ENCODE measurements at places on chromosomes 6 and 20. TPM values are rescaled to one million over a fixed set of nuclear protein-coding genes. Genes with fewer than 3 reads are reported as not detected.

The TGM3 gene
- total RNA-seq, result not detected

DNA sequence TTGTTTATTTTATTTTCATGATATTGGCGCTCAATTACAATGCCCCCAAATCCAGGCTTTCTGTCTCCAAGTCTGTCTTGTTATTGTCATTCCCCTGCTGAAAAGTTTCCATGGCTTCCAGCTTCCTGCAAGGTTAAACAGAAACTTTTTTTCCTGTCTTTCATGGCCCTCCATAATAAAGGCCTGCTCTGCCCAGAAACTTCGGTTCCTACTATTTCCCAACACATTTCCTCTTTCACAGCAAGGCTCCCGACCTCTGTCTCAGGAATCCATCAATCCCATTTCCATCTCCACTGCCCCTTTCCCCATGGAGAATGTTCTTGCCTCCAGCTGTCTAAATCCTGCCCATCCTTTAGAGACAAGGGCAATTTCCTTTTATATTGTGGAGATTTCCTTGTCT, 365.2 kb upstream of the JARID2 start:
- no peak for DNase-seq

DNA sequence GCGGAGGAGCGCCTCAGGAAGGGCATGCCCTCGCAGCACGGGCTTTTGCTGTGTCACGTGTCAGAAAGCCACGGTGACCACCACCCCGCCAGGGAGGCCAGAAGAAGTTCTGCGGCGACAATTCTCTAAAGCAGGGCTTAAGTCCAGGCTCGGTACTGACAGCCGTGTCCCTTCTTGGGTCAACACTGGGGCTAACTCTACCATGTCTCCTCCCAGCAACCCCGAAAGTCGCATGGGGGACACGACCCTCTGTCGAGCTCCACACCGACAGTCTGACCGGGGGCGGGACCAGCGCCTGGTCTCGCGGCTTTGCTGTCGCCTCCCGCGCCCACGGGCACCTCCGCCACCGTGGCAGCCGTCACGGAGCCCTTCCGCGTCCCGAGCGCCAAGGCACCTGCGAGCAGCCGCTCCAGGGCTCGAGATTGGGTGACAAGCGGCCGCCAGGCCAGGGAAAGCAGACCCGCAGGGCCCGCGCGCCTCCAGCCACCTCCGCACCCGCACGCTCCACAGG, 534 bp downstream of the NANP start:
- DNase-seq, result peak; percentile 47

DNA sequence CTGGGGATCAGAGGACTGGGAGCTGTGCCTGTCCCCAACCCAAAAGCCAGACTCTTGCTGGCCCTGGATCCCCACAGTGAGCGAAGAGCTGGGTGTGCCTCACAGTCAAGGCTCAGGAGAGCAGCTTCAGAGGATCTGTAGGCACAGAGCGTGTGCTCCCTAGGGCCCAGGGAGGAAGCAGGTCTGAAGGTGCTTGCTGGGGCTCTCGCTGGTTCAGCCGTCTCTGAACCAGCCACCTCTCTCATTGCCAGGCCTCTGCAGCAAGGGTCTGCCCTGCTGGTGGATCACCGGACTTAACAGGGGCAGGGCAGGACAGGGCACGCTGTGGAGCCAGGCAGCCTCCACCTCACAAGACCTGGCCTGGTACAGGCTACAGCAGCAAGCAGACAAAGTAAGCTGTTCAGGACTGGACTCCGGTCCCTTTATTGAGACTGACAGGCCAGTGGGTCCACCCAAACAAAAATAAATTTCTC, 13.8 kb downstream of the PCIF1 start:
- DNase-seq, result no peak

DNA sequence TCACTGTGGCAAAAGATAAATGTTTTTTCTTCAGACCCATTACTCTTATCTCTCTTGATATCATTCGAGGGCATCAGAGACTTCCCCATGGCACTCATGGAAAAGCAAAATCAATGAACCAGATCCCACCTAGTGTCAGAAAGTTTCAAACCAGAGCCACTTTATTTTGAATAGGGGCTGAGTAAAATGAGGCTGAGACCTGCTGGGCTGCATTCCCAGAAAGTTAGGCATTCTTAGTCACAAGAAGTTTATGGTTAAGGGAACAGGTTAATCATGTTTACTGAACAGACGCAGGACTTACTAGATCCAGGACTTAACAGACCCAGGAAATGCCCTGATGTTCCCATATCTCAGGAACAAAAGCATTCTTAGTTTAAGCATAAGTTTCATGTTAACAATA, 369.9 kb downstream of the BTBD3 start:
- DNase-seq, result no peak

DNA sequence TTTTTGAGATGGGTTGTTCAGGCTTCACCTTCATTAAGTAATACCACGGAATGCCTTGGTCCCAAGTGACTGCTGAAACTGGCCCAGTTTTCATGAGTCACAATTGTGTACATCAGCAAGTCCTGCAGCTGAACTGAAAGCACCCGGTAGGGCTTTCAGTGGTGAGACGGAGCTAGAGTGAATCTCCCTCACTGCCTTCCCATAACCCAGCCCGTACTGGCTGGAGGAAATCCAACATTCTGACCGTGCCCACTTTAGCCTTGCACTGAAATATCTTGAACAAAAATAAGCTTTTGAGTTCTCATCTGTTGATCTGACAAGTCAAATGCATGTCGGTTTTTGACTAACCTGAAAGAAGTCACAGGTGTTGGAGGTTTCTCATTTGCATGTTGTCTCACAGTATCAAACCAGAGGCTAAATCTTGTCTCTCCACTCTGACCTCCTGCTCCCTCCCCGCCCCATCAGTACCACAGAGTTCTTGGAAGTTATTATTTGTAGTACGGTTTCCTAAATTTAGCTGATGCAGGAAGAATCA, 35.9 kb downstream of the DUSP22 start:
- DNase-seq, result peak; percentile 36

DNA sequence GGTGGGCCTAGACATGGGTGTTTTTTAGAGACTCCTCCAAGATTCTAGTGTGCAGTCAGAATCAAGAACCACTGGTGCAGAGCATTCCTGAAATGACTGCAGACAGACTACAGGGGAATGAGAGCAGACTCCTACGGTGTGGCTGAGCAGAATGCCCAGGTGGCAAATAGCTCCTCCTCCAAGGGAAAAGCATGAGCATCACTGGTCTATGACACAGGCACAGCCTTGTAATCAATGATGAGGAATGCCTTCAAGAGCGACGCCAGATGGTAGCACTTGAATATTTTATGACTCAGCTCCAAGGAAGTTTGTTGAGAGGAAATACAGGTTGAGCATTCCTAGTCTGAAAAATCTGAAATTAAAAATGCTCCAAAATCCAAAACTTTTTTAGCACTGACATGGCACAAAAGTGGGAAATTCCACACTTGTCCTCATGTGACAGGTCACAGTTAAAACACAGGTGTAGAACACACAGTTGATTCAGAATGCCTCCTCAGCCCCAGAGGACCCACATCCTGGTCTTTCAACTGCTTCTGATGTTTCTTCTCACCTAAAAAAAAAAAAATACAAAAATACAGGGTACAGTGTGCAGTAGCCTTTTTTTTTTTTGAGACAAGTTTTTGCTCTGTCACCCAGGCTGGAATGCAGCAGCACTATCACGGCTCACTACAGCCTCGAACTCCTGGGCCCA, 10.6 kb upstream of the FAM8A1 start:
- DNase-seq, result no peak

The SLPI gene
- not detected for total RNA-seq

DNA sequence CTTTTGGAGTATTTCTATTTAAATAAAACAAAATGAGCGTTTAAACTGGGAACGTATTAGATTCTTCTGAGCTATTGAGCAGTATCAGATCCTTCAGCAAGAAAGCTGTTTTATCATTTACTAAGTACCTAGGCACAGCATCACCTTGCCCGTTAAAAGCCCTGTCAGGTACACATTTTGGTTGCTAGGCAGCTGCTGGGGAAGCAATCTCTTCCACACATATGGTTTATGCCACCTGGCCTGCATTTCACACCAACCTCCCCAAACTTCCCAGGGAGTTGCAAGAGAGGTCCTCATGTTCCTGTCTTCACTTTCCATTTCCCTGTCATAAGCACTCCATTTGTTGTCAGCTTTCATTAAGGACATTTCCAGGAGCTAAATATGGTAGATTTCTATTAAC, 400.1 kb downstream of the PLCB1 start:
- DNase-seq, result no peak

DNA sequence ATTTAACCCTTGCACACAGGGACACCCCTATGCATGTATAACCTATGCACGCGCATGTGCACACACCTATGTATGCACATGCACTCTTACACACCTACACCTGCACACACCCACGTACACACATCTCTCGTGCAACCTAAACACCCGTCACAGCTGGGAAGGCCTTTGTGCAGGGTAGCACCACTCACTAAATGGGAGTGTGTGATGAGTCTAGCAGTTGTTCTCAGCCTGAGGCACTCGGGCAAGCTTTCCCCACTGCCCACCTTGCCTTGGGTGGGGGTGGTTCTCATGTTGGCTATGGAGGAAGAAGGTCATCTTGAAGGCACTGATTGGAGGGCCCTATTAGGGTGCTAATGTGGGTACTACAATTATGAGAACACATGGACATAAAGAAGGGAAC, 85.8 kb downstream of the DLL1 start:
- no peak for DNase-seq

- DNase-seq, result no peak
Measured at GRCh38 chr6:167898673-167899311, 72.1 kb downstream of the AFDN start.

- DNase-seq, result no peak
Measured at GRCh38 chr6:155117256-155117655, 122.1 kb downstream of the TIAM2 start.

- peak; percentile 71 for DNase-seq
Measured at GRCh38 chr6:28443112-28443773, at the start of gene ZSCAN23. TSS of gene ZSCAN23 (minus strand) at chr6:28443491. CDS start at chr6:28436266, 7,225 bp downstream.

DNA sequence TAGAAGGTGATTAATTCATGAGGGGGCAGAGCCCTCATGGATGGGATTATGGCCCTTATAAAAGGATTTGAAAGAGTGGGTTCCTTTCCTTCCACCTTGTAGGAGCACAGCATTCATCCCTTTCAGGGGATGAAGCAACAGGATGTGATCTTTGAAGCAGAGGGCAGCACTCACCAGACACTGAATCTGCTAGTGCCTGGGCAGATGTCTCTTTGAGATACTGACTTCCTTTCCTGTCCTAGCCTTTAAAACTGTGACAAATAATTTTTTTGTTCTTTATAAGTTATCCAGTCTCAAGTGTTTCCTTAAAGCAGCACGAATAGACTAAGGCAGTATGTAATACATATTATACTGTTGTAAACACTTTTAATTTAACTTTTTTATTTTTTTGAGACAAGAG, 538.6 kb upstream of the RNF217 start:
- DNase-seq, result no peak

- DNase-seq, result no peak
Measured at GRCh38 chr6:139027620-139028182, 844 bp upstream of the ABRACL start.

GRCh38 chr6:5155906-5156305, 70.8 kb downstream of the PPP1R3G start:
- DNase-seq, result no peak

- DNase-seq, result no peak
Measured at GRCh38 chr6:156526081-156526480, 251.1 kb upstream of the ARID1B start.

GRCh38 chr20:5222919-5223634, 93.7 kb downstream of the PROKR2 start:
- DNase-seq, result peak; percentile 29

The ZNF165 gene
- 0.27 TPM for total RNA-seq

The RBBP8NL gene
- total RNA-seq, result not detected

DNA sequence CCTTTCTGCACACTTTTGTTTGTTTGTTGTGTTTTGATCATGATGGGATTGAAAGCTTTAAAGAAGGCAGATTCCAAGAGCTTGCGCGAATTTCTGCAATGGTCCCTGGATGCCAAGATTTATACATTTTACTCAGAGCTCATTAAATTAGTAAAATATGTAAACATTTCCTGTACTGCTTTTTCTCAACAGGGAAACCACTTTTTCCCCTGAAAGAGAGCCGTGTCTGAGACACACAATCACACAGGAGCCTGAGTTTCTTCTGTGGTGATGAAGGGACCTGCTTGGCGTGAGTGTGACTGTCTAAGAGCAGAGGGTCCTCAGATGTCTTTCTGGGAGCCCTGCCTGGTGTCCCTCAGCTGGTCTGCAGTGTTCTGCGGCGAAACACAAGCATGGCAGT, 12.1 kb upstream of the TAGAP start:
- no peak for DNase-seq

The SFTA2 gene
- total RNA-seq, result not detected

DNA sequence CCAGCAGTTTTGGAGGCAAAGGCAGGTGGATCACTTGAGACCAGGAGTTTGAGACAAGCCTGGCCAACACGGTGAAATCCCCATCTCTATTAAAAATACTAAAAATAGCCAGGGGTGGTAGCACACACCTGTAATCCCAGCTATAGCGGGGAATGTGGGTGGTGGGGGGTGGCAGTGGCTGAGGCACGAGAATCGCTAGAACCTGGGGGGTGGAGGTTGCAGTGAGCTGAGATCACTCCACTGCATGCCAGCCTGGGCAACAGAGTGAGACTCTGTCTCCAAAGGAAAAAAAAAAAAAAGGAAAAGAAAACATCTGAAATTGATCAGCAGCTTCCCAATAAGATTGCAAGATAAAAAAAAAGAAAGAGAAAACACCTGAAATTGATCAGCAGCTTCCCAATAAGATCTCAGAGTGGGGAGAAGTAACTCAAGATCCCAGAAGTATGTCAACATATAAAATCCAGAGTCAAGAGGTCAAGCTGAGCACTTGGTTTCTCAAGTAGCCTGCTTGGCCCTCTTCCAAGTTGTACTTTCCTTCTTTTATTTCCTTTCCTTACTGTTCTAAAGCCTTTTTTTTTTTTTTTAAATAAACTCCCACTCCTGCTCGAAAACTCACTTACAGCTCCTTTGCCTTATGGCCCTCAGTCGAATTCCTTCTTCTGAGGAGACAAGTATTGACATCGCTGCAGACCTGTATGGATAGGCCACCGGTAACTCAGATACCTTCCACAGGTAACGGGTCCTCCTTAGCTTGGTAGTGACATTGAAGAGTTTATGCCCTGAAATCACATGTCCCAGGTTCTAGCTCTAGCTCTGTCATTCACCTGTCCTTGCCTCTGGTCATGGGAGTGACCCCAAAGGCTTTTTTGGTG, 368.5 kb upstream of the SYNCRIP start:
- no peak for DNase-seq

GRCh38 chr6:79833964-79834284, 113.4 kb downstream of the ELOVL4 start:
- DNase-seq, result no peak

The CAGE1 gene
- total RNA-seq, result not detected

The KCNK5 gene
- total RNA-seq, result 0.18 TPM

- DNase-seq, result peak; percentile 52
Measured at GRCh38 chr6:75368151-75368779, 83.7 kb upstream of the TMEM30A start.

- DNase-seq, result no peak
Measured at GRCh38 chr6:69489970-69490369, 306.8 kb downstream of the LMBRD1 start.

- DNase-seq, result no peak
Measured at GRCh38 chr6:34795836-34796425, 4.0 kb downstream of the BLTP3A start.

DNA sequence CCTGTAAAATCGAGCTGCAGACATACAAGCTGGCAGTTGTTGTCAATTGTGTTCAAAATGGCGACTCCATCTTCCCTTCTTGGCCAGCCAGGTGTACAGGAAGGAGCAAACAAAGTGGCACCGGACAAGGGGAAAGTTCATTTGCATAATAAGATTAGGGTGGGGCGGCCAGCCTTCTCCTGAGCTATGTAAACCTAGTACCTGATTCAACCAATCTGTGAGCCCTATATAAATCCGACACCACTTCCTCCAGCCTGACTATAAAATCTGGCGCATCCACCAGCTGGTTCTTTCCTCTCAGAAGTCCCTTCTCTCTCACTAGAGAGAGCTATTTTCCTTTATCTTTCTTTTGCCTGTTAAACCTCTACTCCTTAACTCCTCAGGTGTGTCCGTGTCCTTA, 8.1 kb upstream of the HBS1L start:
- no peak for DNase-seq

Data from heart right ventricle (tissue), 16 donors.